ENCODE measurements at places on chromosomes 13 and 19. TPM values are rescaled to one million over a fixed set of nuclear protein-coding genes. Genes with fewer than 3 reads are reported as not detected.

DNA sequence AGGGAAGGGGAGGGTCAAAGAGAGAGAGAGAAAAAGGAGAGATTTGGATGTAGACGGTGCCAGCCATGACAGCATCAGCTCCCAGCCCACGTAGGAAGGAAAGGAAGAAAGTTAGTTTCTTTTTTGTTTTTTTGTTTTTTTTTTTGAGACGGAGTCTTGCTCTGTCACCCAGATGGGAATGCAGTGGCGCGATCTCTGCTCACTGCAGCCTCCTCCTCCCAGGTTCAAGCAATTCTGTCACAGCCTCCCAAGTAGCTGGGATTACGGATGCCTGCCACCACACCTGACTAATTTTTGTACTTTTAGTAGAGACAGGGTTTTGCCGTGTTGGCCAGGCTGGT lies 27.6 kb downstream of the ELL start:
- H3K27ac ChIP-seq, result no peak overlapping the region
- H3K4me3 ChIP-seq, result no peak overlapping the region
- no peak for DNase-seq
- H3K36me3 ChIP-seq, result no peaks in the 10 kb centered on the region
- no peaks in the 10 kb centered on the region for H3K27me3 ChIP-seq

- H3K4me1 ChIP-seq, result peaks cover 4% of the 10 kb centered on the region
- H3K27ac ChIP-seq, result no peak overlapping the region
- H3K4me3 ChIP-seq, result no peak overlapping the region
- DNase-seq, result no peak
- peaks cover 31% of the 10 kb centered on the region for H3K27me3 ChIP-seq
- no peaks in the 10 kb centered on the region for H3K36me3 ChIP-seq
Measured at GRCh38 chr13:28501547-28501946, 6.6 kb upstream of the FLT1 start.

GRCh38 chr13:99227331-99227900 lies 26.8 kb downstream of the UBAC2 start:
- H3K36me3 ChIP-seq, result peaks cover 4% of the 10 kb centered on the region
- DNase-seq, result no peak
- no peaks in the 10 kb centered on the region for H3K27me3 ChIP-seq
- H3K4me3 ChIP-seq, result no peak overlapping the region
- H3K4me1 ChIP-seq, result peaks cover 28% of the 10 kb centered on the region
- H3K27ac ChIP-seq, result no peak overlapping the region

DNA sequence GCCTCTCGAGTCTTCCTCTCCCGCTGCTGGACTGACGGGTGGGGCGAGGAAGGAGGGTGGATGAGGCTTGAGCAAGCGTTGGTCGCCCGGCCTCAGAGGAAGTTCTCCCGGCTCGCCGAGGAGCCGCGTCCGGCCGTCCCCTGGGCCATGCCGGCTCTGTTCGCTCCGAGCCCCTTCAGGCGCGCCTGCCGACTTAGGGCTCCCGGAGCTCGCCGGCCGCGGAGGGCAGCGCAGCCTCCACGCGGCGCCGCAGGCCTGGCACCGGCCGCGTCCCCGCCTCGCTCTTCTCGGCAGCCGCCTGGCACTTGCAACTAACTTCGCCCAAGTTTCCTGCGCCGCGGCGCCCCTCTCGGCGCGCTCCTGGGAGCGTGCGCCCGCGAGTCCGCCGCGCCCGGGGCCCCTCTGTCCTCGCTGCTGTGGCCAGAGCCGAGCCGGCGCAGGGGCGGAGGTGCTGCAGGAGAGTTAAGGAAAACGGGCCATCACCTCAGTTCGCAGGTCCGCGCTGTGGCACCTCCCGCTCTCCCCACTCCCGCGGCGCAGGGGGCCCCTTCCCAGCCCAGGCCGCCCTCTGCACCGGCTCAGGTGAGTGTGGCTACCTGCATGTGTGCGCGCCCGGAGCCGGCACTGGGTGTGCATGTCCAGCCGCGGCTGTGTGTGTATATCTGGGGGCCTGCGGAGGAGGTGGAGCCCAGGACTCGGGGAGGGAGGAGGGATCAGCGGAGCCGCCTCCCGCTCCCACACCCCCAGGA lies 641 bp upstream of the SOX21 start:
- no peaks in the 10 kb centered on the region for H3K36me3 ChIP-seq
- H3K4me1 ChIP-seq, result 0 out of 2 replicates have a peak, but pooled peaks cover 26% of the 10 kb centered on the region
- no peaks in the 10 kb centered on the region for H3K27me3 ChIP-seq

- no peak overlapping the region for H3K27ac ChIP-seq
- DNase-seq, result no peak
- H3K4me3 ChIP-seq, result no peak overlapping the region
- no peaks in the 10 kb centered on the region for H3K27me3 ChIP-seq
- peaks cover 3% of the 10 kb centered on the region for H3K36me3 ChIP-seq
Measured at GRCh38 chr19:49565261-49565660, 15.1 kb downstream of the NOSIP start.

DNA sequence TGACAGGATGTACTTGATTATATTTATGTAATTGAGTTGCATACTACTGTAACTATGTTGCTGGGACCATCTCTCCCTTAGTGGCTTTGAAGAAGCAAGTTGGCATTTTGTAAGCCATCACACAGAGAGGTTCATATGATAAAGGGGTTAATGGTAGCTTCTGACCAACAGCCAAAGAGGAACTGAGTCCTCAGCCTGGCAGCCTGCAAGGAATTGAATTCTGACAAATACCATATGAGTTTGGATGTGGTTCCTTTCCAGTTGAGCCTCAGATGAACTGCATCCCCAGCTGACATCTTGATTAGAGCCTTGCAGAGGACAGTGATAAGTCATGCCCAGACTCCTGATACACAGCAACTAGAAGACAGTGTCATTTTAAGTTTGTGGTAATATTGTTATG lies 8.6 kb upstream of the MYCBP2 start:
- H3K4me3 ChIP-seq, result no peak overlapping the region
- no peaks in the 10 kb centered on the region for H3K36me3 ChIP-seq
- no peaks in the 10 kb centered on the region for H3K4me1 ChIP-seq
- H3K27ac ChIP-seq, result no peak overlapping the region
- H3K27me3 ChIP-seq, result no peaks in the 10 kb centered on the region
- DNase-seq, result no peak

DNA sequence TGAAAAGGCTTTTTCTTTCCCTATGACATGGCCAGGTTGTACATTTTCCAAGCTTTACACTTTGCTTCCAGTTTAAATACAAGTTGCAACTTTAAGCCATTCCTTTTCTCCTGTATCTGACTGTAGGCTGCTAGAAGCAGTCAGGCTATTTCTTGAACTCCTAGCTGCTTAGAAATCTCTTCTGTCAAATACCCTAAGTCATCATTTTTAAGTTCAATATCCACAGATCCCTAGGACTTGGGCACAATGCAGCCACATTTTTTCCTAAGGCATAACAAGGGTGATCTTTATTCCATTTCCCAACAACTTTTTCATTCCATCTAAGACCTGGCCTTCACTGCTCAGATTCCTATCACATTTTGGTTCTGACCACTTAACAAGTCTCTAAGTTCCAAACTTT lies 142.7 kb upstream of the TUBA3C start:
- no peaks in the 10 kb centered on the region for H3K36me3 ChIP-seq
- no peaks in the 10 kb centered on the region for H3K4me1 ChIP-seq
- DNase-seq, result no peak

DNA sequence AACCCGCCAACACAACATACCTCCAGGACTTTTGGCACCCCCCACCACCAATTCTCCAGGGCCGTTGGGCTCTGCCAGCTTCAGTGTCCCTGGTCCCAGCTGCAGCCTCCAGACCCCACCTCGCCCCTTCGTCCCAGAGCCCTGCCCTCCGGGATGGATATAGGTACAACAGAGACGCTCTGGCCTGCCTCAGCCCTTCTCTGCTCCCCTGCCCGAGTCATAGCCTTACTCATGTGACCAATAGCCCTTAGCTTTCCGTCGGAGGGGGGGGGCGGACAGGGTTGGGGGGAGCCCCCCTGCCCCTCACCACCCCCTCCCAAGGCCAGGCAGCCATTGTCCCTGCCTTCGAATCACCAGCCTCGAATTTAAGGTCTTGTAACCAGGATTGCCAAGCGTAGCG lies 70.8 kb upstream of the NFIC start:
- H3K4me1 ChIP-seq, result no peaks in the 10 kb centered on the region
- no peak overlapping the region for H3K27ac ChIP-seq
- DNase-seq, result no peak

Gene TNFRSF19
- 4.7 TPM for total RNA-seq

DNA sequence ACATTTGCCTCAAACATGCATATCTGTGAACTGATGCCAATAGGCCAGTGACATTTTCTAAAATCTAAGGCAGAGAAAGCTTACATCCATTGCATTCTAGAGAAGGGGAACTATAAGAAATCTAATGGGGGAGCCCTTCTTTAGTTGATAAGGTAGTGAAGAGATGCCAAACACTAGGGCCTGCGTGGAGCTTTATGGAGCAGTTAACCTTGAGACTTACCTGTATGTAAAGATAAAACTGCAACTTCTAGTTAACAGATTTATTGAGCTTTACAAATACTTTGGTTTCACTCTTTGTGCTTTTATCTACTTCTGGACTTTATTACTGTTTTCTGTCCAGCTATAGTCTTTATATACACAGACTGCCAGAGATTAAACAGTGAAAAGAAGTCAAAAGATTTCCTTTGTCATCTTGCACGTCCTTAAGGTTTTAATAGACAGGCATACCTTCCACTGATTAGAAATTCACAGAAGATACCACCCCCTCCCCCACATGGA lies 457.6 kb downstream of the KLF12 start:
- H3K27me3 ChIP-seq, result no peaks in the 10 kb centered on the region
- H3K4me1 ChIP-seq, result peaks cover 57% of the 10 kb centered on the region
- H3K36me3 ChIP-seq, result no peaks in the 10 kb centered on the region
- no peak overlapping the region for H3K4me3 ChIP-seq
- DNase-seq, result no peak
- H3K27ac ChIP-seq, result peak overlapping the region; percentile 100
